ENCODE measurements at places on chromosomes 6 and 20.
A peak's percentile ranks its signal among the peaks of the same experiment; 100 is the strongest.

- DNase-seq: no peak
These were observed 14.1 kb upstream of the CPNE5 start for GRCh38 chr6:36853325-36853724.

GRCh38 chr6:97053643-97054411 lies 129.3 kb downstream of the KLHL32 start:
- DNase-seq: no peak

GRCh38 chr6:29483735-29484134 lies 4.0 kb downstream of the MAS1L start:
- no peak for DNase-seq

DNA sequence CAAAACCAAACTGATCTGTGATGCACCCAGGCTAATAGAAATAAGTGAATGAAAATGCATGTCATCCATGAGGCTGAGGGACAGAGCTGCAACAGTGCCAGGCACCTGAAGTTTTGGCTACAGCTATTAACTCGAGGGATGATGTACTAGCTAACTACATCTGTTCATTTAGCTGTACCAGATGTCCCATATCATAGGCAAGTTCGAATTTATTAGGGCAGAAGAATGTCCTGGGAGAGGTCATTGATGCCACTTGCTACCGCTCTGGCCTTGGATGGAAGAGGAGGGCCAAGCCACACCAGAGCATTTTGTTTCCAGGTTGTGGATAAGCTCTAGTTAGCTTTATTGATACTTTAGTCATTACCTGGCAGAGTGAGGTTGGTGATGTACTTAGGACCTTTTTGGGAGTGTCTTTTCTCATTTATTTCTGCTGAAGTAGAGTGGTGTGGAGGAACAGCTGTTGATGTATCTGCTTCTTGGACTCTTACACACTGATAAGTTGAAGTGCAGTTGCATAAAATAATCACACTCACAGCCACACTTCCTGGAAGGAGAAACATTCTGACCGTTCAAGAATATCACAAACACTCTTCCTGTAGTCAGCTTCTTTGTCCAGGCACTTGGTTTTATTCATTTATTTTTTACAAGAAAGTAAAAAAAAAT lies 8.2 kb downstream of the ZFAND3 start:
- no peak for DNase-seq

GRCh38 chr6:106145144-106145543 lies 59.0 kb downstream of the PRDM1 start:
- no peak for DNase-seq

DNA sequence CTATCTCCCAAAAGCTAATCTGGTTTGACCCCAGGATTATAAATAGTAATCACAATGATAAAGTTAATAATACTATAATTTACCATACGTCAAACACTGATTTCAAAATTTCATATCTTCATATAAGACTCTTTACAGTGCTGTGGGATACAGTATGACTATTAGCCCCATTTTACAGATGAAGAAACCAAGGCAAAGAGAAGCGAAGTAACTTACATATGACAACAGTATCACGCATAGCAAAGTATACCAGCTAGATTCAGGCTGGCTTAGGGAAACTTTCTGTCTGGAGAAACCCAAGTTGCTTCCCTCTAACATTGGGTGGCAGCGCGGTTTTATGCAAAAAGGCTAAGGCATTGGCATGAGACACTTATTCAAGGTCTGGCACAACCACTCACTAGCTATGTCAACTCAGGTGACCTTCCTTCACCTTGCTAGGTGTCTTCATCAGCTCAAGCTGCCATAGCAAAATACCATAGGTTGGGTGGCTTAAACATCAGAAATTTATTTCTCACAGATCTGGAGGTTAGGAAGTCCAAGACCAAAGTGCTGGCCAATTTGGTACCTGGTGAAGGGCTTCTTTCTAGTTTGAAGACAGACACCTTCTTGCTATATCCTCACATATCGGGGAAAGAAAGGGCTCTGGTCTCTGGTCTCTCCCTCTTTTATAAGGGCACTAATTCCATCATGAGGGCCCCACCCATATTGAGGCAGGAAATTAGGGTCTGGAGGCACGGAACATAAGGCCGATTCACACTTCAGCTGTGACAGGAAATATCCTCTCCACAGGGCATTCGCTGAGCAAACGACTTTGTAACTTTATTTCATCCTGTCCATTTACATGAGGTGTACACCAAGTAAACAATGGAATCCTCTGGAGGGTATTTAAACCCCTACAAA lies 22.4 kb upstream of the UTRN start:
- DNase-seq: peak; percentile 19

DNA sequence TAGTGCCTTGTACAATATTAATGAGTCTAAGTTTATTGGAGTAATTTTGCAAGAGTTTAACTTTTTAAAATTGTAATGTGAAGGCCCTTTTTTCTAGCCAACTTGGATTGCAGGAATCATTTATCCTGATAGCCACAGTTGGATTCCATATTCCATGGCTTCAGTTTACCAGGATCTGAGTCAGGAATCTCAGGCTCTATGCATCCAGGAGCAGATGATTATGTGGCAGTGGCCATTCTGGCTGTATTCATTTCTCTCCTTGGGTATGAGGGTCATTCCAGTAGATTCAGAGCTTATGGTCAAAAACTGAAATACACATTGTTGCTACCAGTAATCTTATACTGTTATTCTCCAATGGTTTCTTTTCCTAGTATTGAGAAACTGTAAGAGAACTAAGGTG lies 2.9 kb downstream of the AIG1 start:
- no peak for DNase-seq

DNA sequence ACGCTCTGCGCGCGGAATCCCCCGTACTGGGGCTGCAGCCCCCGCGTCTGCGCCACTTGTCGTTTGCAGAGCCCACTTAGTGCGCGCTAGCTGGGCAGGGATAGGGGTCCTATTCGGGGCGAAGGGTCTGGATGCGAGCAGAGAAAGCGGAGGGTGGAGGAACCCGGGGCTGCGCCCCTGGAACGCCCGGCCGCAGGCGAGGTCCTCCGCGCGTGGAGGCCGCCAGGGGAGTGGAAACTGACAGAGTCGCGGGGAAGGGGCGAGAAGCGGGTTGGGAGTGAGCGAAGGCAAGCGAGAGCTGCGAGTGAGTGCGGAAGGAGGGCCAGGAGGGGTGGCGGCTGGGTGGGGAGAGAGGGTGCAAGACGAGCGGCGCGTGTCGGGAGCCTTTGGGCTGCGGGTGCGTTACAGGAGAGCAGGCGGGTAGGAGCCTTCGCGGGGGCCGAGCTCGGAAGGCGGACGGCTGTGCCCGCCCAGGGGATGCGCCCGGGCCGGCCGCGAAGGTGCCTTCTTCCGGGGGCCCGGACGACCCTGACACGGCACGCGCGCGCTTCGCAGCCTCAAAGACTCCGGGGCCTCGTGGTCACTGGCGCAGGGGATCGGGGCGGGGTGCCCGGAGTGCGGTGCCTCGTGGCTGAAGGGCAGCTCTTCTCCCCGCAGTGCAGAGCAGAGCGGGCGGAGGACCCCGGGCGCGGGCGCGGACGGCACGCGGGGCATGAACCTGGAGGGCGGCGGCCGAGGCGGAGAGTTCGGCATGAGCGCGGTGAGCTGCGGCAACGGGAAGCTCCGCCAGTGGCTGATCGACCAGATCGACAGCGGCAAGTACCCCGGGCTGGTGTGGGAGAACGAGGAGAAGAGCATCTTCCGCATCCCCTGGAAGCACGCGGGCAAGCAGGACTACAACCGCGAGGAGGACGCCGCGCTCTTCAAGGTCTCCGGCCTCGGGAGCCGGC lies 1.2 kb downstream of the IRF4 start:
- no peak for DNase-seq
